AML-193 (cell line): ENCODE measurements at places on chromosomes 6 and 20.

GRCh38 chr20:62122654-62123449, 577 bp downstream of the LSM14B start:
- no peak for DNase-seq

- DNase-seq: no peak
Measured at GRCh38 chr6:138638604-138639003, 135.0 kb upstream of the CCDC28A start.

GRCh38 chr6:84920021-84920420, 155.6 kb upstream of the TBX18 start:
- no peak for DNase-seq

GRCh38 chr6:38262026-38262425, 377.7 kb downstream of the BTBD9 start:
- DNase-seq: no peak

- DNase-seq: no peak
Measured at GRCh38 chr6:24981386-24981760, 45.6 kb upstream of the RIPOR2 start.

DNA sequence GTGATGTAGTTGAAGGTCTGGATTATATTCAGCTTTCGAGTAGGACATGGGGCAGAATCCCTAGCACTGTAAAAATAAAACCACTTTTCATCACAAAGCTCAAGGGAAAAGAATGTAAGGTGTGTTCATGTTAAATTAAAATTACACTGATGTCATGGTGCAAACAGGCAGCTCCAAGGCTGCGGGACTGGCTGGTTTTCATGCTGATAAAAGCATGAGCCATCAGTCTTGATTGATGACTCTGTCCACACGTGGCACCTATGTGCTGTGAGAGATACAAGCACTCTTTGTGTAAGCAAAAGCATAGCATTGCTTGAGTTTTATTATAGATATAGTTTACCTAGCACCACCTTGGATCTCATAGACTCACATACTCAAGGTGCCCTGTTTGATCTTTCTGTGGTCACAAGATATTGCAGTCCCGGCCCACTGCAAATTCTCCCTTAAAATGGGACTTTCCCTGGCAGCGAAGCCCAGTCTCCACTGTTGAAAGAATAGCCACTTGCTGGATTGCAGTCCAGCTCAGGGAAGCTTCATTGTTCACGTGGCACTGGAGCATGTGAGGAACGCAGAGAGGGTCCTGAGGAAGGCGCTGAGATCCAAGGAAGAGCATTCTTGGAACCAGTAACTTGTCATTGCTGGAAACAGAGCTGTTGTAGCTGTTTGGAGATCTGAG, 90.6 kb downstream of the TIAM2 start:
- no peak for DNase-seq

GRCh38 chr6:119643876-119644275, 294.3 kb upstream of the MAN1A1 start:
- DNase-seq: no peak

DNA sequence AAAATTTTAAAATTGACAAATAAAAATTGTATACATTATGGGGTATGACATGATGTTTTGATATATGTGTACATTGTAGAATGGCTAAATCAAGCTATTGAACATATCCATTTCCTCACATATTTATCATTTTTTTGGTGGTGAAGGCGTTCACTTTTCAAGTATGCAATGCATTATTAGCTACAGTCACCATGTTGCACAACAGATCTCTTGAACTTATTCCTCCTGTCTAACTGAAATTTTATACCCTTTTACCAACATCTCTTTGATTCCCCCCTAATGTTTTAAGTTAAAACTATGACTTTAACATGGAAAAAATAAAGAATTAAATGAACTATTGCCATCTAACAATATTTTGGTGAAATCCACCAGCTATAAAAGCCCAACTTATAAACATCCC, 65.2 kb upstream of the UST start:
- no peak for DNase-seq

DNA sequence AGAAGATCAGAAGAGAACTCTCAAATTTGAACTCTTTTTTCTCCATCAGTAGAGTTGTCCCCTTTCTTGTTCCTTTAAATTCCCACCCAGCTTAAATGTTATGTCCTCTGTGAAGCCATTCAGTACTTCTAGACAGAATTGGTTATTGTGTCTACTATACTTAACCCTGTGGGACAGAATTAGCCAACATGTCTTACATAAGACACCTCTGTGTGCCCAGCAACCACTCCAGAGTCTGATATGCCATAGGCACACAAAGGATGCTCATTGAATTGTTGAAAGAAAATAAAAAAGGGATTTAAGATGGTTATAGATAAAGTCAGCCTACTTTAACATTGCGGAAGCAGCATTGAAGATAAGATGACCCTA, 77.0 kb upstream of the LTV1 start:
- no peak for DNase-seq

DNA sequence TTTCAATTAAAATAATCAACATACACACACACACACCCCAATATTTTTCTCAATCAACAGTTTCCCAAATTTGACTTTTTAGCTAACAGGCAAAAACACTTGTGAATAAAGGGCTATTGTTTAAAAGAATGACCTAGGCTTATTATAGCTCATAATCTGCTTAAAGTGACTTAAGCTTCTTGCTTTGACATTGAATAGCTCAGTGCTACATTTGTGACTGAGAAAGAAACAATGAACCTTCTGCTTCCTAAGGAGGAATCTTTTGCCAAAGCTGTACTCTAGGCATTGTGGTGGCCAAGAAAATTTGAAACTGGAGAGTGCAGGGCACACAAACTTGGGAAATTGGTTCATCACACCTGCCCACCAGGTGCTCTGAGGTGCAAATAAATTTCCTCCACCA, 282.0 kb downstream of the SYNE1 start:
- DNase-seq: no peak

DNA sequence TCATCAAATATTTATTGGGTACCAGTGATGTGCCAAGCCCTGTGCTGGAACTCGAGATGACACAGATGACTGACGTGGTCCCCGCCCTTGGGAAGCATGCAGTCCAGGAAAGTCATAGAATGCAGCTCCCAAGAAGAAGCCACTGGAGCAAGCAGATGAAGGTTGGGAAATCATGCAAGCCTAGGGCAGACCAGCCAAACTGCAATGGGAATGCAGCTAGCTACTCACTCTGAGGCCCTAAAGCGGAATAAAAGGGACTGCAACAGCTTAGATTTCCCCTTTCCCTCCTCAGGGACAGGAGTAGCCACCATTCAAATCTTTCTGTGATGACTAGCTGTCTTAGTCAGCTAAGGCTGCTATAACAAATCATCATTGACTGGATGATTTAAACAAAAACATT, 152.2 kb downstream of the MAFB start:
- DNase-seq: no peak

DNA sequence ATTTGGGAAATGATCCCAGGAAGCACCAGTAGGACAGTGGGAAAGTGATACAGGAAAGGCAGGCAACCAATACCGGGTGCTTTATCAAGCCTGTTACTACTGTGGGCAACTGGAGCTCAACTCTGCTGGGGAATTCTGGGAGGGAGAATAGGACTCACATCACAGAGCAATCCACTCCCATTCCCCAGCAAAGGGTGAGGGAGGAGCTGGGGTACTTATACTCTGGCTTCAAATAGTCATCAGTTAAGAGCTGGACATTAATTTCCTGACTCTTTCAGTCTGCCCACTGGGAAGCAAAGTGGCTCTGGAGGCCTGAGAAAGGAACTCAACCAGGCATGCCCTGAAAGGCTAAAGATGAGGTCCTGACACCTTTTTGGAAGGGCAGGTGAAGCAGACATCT, 17.5 kb upstream of the CDH22 start:
- DNase-seq: no peak

- no peak for DNase-seq
Measured at GRCh38 chr6:42091718-42092023, 41.3 kb downstream of the TAF8 start.

- DNase-seq: no peak
Measured at GRCh38 chr20:5947276-5947675, 3.1 kb downstream of the TRMT6 start.

DNA sequence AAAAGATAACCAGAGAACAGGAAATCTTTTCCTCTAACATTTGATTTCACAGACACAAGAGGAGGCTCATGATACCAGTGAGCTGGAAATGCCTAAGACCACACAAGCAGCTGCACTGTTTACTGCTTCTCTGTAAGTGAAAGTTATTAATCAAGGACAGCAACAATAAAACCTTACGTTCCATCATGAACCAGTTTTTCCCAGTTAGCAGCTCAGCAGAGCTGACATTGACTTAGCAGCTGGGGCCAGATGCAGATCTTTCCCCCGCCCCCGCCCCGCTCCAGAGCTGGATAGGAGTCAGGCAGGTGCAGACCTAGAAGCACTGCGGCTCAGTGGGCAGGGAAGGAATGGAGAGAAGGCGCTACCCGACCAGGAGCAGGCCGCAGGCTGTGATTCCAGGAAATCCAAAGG, 275.2 kb downstream of the GMDS start:
- DNase-seq: no peak

DNA sequence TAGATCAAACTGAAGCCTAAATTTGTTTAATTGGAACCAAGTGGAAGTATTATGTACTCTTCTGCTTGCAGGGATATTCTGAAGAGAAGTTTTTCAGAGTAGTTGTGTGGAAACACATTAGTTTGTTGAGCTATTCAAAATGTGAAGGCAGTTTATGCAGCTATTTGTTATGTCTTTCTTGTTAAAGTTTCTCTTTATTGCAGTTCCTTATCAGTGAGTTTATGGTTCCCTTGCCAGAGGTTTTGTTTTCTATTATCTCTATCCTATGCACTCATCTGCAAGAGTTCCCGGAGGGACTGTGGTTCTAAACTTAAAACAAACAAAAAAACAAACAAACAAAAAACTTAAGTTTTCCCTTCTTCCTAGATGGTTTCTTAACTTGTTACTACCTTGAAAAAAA, 143.7 kb upstream of the SLC22A16 start:
- no peak for DNase-seq

DNA sequence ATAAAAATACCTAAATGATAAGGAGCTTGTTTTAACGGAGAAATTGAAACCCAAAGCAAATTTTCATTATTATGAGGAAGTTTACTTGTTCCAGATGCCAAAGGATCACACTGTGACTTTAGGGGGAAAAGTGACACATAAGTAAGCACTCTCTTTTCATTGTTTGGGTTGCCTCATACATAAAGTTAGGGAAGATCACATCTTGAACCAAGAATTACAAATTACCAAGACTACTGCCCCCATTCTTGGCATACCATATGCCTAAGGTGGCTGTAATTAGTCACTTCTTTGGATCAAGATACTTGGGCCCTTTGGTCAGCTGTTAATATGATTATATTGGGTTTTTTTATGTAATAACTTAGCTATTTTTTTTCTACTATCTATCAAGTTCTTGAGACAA, 269.0 kb downstream of the COL12A1 start:
- no peak for DNase-seq

- no peak for DNase-seq
Measured at GRCh38 chr6:86306210-86306609, 631.1 kb upstream of the HTR1E start.

GRCh38 chr6:37611516-37611915, 86.2 kb downstream of the MDGA1 start:
- no peak for DNase-seq

DNA sequence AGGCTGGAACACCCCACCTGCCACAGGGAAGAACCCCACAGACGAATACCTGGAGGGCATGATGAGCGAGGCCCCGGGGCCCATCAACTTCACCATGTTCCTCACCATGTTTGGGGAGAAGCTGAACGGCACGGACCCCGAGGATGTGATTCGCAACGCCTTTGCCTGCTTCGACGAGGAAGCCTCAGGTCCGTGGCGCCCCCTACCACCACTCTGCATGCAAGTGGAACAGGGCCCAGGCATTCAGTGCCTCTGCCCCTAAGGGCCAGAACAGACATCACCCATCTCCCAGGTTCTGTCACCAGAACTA, 6.6 kb downstream of the MYL9 start:
- DNase-seq: no peak

- no peak for DNase-seq
Measured at GRCh38 chr20:34310481-34311117, 7.4 kb upstream of the AHCY start.

DNA sequence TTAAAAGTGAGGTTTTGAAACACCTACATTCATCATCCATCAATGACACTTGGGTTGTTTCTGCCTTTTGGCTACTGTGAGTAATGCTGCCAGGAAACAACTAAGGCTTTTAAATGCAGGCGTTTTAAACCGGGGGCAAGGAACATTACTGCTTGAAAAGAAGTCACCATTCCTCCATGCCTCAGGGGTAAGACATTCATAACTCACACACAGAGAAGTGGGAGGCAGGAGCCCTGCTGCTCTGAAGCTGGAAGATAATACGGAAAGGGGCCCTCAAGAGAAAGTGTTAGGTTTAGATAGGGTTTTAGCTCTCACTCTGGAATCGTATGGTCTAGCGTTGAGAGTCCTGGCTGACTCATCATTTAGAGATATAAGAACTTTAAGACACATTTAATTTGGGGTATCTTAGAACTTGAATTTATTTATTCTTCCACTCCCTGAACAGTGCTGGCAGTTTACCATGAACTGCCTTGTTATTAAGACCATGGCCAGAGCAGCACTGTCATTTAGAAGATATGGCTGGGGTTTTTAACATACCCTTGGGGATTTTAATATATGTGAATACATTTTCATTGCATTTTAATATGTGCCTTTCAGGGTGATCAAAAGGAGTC, 1.8 kb downstream of the TUBB1 start:
- DNase-seq: no peak

DNA sequence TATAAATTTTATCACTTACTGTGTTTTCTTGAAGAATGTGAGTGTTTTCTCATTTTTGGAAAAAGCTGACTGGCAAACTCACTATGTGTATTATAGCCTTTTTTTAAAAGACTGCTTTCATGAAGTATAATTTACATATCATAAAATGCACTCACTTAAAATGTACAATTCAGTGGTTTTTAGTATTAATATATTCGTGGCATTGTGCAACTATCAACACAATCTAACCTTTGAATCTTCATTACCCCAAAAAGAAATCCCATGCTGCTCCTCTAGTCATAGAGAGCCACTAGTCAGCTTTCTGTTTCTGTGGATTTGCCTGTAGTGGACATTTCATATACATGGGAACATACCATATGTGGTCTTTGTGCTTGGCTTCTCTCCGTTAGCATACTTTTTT, 143.8 kb downstream of the PLCB4 start:
- no peak for DNase-seq

GRCh38 chr20:44183282-44183681, 3.7 kb downstream of the JPH2 start:
- no peak for DNase-seq

- no peak for DNase-seq
Measured at GRCh38 chr6:110548110-110548847, 71.9 kb upstream of the SLC22A16 start.

- DNase-seq: no peak
Measured at GRCh38 chr6:155039618-155040017, 44.5 kb downstream of the TIAM2 start.

GRCh38 chr20:54251096-54251495, 43.2 kb downstream of the PFDN4 start:
- no peak for DNase-seq

GRCh38 chr6:116290799-116291198, 11.1 kb upstream of the TSPYL1 start:
- no peak for DNase-seq

GRCh38 chr6:55578537-55579363, at the start of gene HMGCLL1:
Gene HMGCLL1 (minus strand): TSS chr6:55579192. CDS start chr6:55579055, 137 bp downstream.
- no peak for DNase-seq

GRCh38 chr20:48040491-48040890, 255.2 kb upstream of the SULF2 start:
- no peak for DNase-seq

GRCh38 chr20:5825130-5825719, 75.0 kb downstream of the SHLD1 start:
- DNase-seq: no peak
